ENCODE measurements at places on chromosomes 2 and 18.

DNA sequence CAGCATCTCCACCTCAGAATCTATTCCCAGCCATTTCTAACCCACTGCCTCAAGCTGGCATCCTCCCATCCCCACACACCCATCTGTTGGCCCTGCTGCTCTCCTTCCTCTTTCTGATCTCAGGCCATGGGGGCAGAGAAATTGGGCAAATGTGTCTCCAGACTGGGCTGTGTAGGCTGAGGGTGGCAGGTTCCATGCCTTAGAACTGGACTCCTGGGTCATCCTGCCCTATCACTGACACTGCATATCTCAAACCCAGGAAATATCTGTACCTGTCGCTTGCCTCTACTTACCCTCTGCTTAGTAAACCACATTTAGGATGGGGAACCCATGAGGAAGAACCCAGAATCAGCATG, 1.8 kb downstream of the WNT10A start:
- DNase-seq: no peak
- H3K4me3 ChIP-seq: no peak overlapping the region
- no peaks in the 10 kb centered on the region for H3K36me3 ChIP-seq
- no peaks in the 10 kb centered on the region for H3K4me1 ChIP-seq
- no peaks in the 10 kb centered on the region for H3K27me3 ChIP-seq

- no peak overlapping the region for H3K27ac ChIP-seq
- no peaks in the 10 kb centered on the region for H3K4me1 ChIP-seq
- H3K27me3 ChIP-seq: no peaks in the 10 kb centered on the region
- H3K36me3 ChIP-seq: no peaks in the 10 kb centered on the region
These were observed 193.2 kb upstream of the DDX18 start for GRCh38 chr2:117621326-117621725.

DNA sequence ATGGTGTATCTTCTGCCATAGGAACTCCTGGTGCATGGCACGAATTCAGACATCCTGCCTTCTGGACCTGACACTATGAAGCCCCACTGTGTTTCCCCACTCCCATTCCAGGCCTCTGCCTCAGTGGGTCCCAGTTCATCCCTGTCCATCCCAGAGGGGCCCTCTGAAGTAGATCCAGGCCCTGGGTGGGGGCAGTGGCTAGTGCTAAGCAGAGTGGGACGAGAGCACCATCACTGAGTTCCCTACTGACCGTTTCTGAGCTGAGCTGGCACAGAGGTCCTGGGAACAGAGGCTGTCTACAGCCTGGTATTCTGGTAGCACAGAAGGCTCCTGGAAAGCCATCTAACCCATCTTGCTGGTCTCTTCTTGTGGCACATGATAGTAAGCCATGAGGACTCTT, 54.0 kb downstream of the ATOH8 start:
- no peaks in the 10 kb centered on the region for H3K4me1 ChIP-seq
- no peak overlapping the region for H3K4me3 ChIP-seq
- no peak for DNase-seq
- H3K27me3 ChIP-seq: no peaks in the 10 kb centered on the region

GRCh38 chr2:33873076-33873605, 274.0 kb upstream of the FAM98A start:
- no peaks in the 10 kb centered on the region for H3K36me3 ChIP-seq
- no peak overlapping the region for H3K27ac ChIP-seq
- no peaks in the 10 kb centered on the region for H3K27me3 ChIP-seq

GRCh38 chr2:225100269-225100668, 58.0 kb upstream of the DOCK10 start:
- H3K36me3 ChIP-seq: no peaks in the 10 kb centered on the region
- H3K27me3 ChIP-seq: no peaks in the 10 kb centered on the region
- H3K4me3 ChIP-seq: no peak overlapping the region
- H3K4me1 ChIP-seq: no peaks in the 10 kb centered on the region
- H3K27ac ChIP-seq: no peak overlapping the region
- DNase-seq: no peak

GRCh38 chr2:177147093-177147694, 65.4 kb upstream of the HNRNPA3 start:
- H3K27me3 ChIP-seq: no peaks in the 10 kb centered on the region
- no peaks in the 10 kb centered on the region for H3K36me3 ChIP-seq
- no peak overlapping the region for H3K27ac ChIP-seq
- H3K4me3 ChIP-seq: no peak overlapping the region
- H3K4me1 ChIP-seq: no peaks in the 10 kb centered on the region
- DNase-seq: no peak

DNA sequence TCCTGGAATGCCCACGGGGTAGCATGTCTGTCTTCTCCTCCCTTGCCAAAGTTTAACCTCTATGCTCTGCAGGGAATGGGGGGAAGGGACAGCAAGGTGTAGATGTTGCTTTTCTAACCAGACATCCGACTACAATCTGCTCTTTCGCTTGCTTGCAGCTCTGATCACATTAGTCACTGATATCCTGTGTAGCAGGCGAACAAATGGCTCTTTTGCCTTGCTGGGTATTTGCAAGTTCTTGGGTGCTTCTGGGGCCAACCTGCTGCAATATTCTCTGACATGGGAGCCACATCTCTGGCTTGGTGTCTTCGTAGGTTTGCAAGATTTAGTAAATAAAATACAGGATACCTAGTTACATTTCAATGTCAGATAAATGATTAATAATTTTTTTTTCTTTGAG, 190.0 kb downstream of the ASB1 start:
- no peak overlapping the region for H3K4me3 ChIP-seq
- H3K36me3 ChIP-seq: no peaks in the 10 kb centered on the region
- no peaks in the 10 kb centered on the region for H3K4me1 ChIP-seq
- H3K27ac ChIP-seq: no peak overlapping the region
- DNase-seq: no peak

GRCh38 chr2:152086231-152086630, 12.6 kb downstream of the CACNB4 start:
- no peaks in the 10 kb centered on the region for H3K27me3 ChIP-seq
- H3K4me1 ChIP-seq: no peaks in the 10 kb centered on the region
- no peak for DNase-seq
- no peak overlapping the region for H3K4me3 ChIP-seq
- H3K36me3 ChIP-seq: no peaks in the 10 kb centered on the region
- H3K27ac ChIP-seq: no peak overlapping the region

- H3K27me3 ChIP-seq: no peaks in the 10 kb centered on the region
- no peaks in the 10 kb centered on the region for H3K4me1 ChIP-seq
- H3K36me3 ChIP-seq: no peaks in the 10 kb centered on the region
These were observed 195.6 kb downstream of the MYCN start for GRCh38 chr2:16135913-16136310.

GRCh38 chr2:146457221-146457620, 1387.6 kb upstream of the ACVR2A start:
- H3K27ac ChIP-seq: no peak overlapping the region
- DNase-seq: no peak
- no peaks in the 10 kb centered on the region for H3K36me3 ChIP-seq
- no peak overlapping the region for H3K4me3 ChIP-seq
- no peaks in the 10 kb centered on the region for H3K27me3 ChIP-seq
- H3K4me1 ChIP-seq: no peaks in the 10 kb centered on the region

GRCh38 chr18:77124452-77124922, 8.1 kb downstream of the MBP start:
- no peaks in the 10 kb centered on the region for H3K4me1 ChIP-seq
- peak overlapping the region; percentile 20 for H3K27ac ChIP-seq
- H3K4me3 ChIP-seq: no peak overlapping the region
- DNase-seq: no peak

DNA sequence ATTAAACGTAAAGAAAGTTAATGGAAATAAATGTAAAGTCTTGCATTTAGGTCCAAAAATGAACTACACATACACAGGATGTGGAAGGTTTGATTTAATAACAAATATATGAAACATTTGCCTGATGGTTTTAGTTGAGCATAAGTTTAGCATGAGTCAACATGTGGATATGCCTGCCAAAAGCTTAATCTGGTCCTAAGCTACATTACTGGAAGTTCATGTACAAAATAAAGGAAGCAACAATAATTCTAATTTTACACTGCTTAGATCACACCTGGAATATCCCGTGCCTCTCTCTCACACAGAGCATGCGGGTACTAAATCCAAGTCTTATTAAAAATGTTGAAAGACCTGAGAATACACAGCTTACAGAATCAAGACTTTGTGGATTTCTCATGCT, 276.5 kb upstream of the NRP2 start:
- H3K36me3 ChIP-seq: no peaks in the 10 kb centered on the region
- no peak overlapping the region for H3K4me3 ChIP-seq
- no peaks in the 10 kb centered on the region for H3K27me3 ChIP-seq
- no peak for DNase-seq

DNA sequence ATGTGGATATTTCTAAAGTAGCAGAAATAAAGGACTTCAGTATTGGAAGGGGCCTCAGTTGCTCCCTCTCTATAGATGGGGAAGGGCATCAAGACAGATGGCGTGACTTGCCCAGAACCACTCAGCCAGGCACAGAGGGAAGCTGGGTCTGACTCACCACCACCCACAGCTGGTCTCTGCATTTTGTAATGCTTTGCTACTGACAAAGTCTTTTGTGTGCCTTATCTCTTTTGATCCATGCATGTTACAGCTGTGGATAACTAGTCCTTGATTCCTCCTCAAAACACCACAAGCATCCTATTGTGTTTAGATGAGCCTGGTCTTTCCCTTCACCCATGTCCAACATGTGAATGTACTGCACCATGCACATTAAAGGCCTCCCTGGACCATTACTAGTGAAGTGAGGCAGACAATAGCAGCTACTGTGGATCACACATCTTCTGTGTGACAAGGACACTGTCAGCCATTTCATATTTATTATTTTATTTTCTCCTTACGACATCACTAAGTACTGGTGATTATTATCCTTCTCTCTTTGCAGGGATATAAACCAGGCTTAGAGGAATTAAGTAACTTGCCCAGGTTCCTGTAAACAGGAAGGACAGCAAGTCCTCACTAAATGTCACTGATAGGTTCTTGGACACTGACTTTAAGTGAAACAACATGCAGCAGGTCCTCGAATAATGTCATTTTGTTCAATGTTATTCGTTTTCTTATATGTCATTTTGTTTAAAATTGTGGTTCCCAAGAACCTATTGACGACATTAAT, 29.6 kb upstream of the IL37 start:
- H3K4me3 ChIP-seq: no peak overlapping the region
- no peak for DNase-seq
- H3K36me3 ChIP-seq: no peaks in the 10 kb centered on the region
- H3K27ac ChIP-seq: no peak overlapping the region

GRCh38 chr18:24662412-24662821, 202.0 kb downstream of the HRH4 start:
- no peak overlapping the region for H3K4me3 ChIP-seq
- no peak for DNase-seq
- no peaks in the 10 kb centered on the region for H3K4me1 ChIP-seq
- H3K27me3 ChIP-seq: no peaks in the 10 kb centered on the region
- H3K27ac ChIP-seq: no peak overlapping the region
- no peaks in the 10 kb centered on the region for H3K36me3 ChIP-seq

DNA sequence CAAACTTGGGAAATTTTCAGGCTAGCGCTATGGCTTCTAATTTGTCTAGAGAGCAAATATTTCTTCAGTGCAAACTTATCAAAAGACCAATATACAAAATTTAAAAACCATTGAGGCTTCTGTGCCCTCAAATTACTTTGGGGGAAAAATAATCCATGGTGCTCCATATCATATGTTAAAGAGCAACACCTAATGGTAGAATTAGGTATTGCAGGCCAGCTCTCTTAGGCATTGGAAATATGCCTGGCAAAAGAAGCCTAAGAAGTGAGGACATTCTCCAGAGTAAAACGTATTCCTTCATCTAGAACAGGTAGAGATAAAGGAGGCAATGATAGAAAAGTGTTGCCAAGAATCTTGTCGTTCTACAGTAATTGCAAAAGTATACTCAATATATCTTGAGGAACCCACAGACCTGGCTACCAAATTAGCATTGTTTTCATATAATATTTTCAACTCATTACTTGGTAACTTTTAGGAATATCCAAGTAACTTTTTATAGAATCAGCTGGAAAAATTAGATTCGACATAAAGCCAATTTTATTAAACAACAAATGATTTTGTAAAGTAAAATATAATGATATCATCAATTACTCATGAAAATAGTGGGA, 401.1 kb downstream of the BCL11A start:
- no peak overlapping the region for H3K4me3 ChIP-seq
- DNase-seq: no peak
- no peaks in the 10 kb centered on the region for H3K36me3 ChIP-seq
- H3K4me1 ChIP-seq: no peaks in the 10 kb centered on the region
- H3K27ac ChIP-seq: no peak overlapping the region
- no peaks in the 10 kb centered on the region for H3K27me3 ChIP-seq

DNA sequence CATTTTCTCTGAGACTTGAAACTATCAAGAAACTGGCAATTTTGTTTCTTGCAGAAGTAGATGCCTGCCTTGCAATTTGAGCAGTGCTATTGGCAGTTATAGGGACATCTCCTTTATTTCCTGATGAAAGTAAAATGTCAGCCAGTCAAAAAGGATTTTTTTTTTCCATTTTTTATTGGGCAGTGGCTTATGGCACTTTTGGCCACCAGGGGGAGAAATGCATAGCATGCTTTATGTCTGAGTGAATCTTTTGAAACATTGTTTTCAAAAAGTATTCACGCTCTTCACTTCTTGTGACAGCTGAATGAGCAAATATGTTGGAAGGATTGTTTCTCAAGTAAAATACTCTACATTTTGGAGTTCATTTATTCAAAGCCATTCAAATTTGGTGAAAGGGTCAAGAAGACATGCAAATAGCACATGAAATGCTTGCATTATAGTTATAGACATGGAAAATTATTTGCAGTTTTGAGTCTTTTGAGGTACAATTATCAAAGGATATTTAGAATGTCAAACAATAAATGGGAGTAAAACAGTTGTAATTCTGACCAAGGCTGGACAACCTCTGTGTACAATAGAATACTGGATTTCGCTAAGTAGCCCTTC, 491.0 kb downstream of the CDH2 start:
- H3K27ac ChIP-seq: no peak overlapping the region
- no peaks in the 10 kb centered on the region for H3K4me1 ChIP-seq
- H3K27me3 ChIP-seq: no peaks in the 10 kb centered on the region
- H3K36me3 ChIP-seq: no peaks in the 10 kb centered on the region
- H3K4me3 ChIP-seq: no peak overlapping the region

GRCh38 chr18:77161383-77161782, 28.8 kb upstream of the MBP start:
- H3K27ac ChIP-seq: no peak overlapping the region
- no peaks in the 10 kb centered on the region for H3K4me1 ChIP-seq
- no peaks in the 10 kb centered on the region for H3K36me3 ChIP-seq
- DNase-seq: no peak

DNA sequence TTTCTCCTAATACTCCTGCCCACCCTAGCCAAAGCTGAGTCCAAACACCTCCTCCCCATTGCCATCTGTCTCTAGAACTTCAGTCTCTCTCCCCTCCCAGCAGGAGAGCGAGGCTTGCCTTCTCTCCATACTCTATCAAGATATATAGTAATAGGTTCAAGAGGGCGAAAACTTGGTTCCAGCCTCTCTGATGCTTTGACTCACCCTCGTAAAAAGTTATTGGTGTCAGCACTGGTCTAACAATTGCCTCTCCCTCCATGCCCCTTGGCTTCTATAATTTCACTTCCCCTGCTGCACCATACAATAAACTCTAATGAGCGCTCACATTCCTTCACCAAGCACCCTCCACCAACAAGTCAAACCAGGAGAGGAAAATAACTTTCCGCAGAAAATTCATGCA, 797.3 kb downstream of the BCL11A start:
- H3K36me3 ChIP-seq: no peaks in the 10 kb centered on the region
- no peaks in the 10 kb centered on the region for H3K27me3 ChIP-seq
- no peak for DNase-seq
- H3K4me3 ChIP-seq: no peak overlapping the region
- no peak overlapping the region for H3K27ac ChIP-seq
- H3K4me1 ChIP-seq: no peaks in the 10 kb centered on the region

- H3K27me3 ChIP-seq: no peaks in the 10 kb centered on the region
- H3K4me1 ChIP-seq: no peaks in the 10 kb centered on the region
- DNase-seq: no peak
- H3K4me3 ChIP-seq: no peak overlapping the region
These were observed 69.5 kb downstream of the GPD2 start for GRCh38 chr2:156505696-156506095.
